ENCODE measurements at places on chromosomes 2 and 18.
A peak's percentile ranks its signal among the peaks of the same experiment; 100 is the strongest.

DNA sequence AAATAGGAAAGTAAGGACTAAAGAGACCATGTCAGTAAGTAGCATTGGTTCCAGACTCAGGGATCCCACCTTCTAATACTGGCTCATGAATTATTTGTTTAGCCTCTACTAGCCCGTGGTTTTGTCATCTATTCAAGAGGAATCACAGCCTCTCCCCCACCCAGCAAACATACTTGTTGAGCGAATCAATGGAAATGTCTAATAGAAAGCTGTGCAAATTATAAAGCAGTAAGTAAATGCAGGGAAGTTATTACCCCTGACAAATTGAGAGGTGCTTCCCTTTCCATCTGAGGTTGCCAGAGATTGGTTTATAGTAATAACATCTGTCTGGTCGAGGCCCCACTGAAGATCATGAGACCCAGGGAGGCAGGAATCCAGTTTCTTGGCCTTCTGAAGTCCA is 219.3 kb upstream of the OSR1 start:
- DNase-seq = no peak

DNA sequence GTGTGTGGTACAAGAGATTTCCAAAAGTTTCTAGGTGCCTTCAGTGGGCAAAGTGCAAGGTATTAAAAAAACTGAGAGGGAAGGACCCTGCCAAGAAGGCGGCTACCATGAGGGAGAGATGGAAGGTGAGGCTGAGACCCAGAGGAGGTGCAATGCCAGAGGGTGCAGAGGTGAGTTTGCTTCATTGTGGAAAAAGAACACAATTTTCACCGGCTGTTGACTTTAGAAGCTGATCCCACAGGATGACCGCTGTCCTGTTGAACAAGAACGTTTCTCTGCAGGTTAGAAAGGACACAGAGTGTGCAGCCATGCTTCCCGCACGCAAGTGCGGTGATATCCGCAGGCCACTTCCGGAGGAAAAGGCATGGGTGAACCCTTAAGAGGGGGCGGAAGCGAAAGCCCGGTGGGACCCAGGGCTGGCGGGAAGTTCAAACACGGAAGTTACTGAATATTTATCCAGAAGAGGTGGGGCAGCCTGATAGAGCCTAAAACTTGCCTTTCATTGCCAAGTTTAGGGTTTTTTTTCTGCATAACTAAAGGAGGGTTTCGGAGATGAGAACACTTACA is 16.6 kb downstream of the SP110 start:
- no peak for DNase-seq

- no peak for DNase-seq
These were observed 5.4 kb upstream of the CERKL start for GRCh38 chr2:181662287-181662686.

DNA sequence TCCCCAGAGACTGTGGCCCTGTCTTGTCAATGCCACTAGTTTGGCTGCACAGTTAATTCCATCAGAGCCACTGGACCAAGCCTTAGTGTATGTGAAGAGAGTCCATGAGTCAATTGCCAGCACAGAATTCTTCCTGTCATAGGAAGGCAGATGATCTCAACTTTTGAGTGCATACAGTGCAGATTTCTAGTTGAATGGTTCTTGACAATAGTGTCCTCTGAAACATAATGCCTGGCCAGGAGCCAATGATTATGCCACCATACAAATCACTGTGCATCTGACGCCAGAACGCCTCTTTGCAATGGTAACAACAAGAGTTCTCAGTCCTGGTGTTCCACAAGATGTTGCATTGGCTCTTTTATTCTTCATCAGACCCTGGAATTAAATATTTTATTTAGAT is 7.1 kb downstream of the NEUROD1 start:
- no peak for DNase-seq

GRCh38 chr18:76866666-76867065 is 44.3 kb downstream of the ZNF236 start:
- no peak for DNase-seq

- no peak for DNase-seq
These were observed 170.7 kb upstream of the ERBB4 start for GRCh38 chr2:212709280-212709679.

GRCh38 chr2:60212181-60212945 is 341.1 kb downstream of the BCL11A start:
- DNase-seq = no peak

DNA sequence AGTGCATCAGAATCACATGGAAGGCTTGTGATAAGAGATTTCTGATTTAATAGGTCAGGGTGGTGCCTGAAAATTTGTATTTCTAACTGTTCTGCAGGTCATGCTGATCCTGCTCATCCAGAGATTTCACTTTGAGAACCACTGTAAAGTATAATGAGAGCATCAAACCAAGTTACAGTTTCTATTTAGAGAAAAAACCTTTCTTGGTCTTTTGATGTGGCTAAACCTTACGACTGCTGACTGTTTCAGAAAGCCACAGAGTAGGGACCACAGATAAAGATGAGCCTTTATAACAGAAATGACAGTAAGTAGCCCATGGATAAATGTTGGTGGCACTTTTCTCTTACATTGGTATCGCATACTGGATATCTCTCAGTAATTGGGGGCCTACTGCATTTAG is 109.4 kb upstream of the FANCL start:
- DNase-seq = no peak

DNA sequence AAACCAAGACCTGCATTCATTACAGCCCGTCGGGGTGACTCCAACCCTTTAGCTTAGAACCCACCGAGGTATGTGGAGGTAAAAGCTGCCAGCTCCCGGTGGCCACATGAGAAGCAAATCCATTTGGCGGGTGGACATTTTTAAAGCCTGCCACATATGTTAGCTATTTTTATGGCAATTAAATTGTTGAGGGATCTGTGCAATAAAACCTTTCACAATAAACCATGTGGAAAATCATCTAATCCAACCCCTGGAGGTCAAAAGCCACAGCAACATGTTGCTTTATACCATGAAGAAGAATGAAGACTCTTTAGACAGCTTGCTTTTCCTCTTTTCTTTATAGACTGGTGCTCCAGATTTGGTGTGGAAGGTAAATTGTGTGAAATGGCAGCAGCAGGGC is 176.3 kb downstream of the AGPS start:
- DNase-seq = no peak

DNA sequence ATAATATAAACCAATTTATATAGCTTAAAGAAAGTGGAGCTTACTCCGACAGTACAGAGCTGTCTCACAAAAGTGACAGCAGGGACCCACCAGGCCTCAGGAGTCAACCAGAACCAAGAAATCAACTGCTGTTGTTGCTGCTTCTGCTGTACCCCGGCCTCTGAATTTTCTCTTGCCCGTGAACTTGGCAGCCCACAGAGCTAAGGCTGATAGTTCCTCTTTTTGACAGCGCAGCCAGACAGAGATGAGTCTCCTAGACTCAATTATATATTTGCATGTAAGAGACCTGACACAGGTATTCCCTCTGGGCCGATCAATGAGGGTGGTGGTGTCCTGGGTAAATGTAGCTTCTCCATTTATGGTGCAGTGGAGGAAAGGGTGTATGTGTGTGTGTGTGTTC is 109.4 kb downstream of the KCTD1 start:
- no peak for DNase-seq

DNA sequence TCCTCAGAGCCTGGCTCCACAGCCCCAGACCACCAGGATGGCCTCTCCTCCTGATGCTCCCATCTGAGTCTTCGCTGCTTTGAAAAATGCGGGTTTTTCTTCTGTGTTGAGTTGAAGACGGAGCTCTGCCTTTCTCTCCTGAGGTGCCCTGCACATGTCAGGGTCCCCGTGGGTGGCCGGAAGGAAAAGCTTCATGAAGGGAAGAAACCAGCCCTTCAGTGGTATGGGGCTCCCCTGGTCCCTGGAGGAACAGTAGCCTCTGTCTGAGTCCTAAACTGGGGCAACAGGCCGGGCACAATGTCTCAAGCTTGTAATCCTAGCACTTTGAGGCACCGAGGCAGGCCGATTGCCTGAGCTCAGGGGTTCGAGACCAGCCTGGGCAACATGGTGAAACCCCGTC is 54.7 kb upstream of the CAB39 start:
- no peak for DNase-seq

- DNase-seq = no peak
These were observed 2.1 kb downstream of the TMEM247 start for GRCh38 chr2:46481198-46482193.

DNA sequence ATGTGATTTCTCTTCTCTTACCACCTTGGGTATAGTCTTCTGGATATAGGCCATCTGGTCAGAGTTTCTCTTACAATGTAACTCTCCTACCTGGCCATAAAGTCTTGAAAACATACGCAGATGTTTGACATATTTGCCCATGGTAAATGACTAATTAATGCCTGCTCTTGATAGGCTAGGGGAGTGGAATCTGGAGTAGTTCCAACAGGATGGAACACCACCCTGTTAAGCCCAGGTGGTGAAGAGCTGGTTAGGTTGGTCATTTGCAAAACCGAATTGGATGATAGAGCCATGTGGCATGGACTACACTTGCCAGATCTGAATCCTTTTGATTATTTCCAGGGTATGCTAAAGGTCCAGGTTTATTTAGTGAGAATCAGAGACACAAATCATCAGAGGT is 36.5 kb downstream of the HADHB start:
- no peak for DNase-seq

GRCh38 chr2:109381327-109381820 is 232.4 kb downstream of the SEPTIN10 start:
- DNase-seq = peak; percentile 56

GRCh38 chr2:40480596-40480995 is 28.7 kb upstream of the SLC8A1 start:
- no peak for DNase-seq

- peak; percentile 97 for DNase-seq
These were observed 72.8 kb downstream of the TNS1 start for GRCh38 chr2:217929757-217930707.

- DNase-seq = no peak
These were observed 22.9 kb upstream of the FSHR start for GRCh38 chr2:49177194-49177593.

DNA sequence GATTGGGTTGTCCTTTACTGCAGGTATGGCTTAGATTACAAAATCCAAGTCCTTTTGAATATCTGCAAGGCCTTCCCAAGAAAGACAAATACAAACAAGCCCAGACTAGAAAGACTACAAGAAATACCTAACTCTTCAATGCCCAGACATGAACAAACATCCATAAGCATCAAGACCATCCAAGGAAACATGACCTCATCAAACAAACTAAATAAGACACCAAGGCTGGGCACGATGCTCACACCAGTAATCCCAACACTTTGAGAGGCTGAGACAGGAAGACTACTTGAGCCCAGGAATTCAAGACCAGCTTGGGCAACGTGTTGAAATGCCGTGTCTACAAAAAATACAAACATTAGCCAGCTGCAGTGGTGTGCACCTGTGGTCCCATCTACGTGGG is 31.7 kb downstream of the MAP4K3 start:
- DNase-seq = no peak
